Cerebellum (tissue), 4 donors: ENCODE measurements at places on chromosomes 16 and 17.
A peak's percentile ranks its signal among the peaks of the same experiment; 100 is the strongest.

GRCh38 chr16:3363793-3364192 is 8.1 kb downstream of the OR2C1 start:
- no peak for DNase-seq

GRCh38 chr17:40932608-40933007 is 4.8 kb downstream of the KRT23 start:
- no peak for DNase-seq

DNA sequence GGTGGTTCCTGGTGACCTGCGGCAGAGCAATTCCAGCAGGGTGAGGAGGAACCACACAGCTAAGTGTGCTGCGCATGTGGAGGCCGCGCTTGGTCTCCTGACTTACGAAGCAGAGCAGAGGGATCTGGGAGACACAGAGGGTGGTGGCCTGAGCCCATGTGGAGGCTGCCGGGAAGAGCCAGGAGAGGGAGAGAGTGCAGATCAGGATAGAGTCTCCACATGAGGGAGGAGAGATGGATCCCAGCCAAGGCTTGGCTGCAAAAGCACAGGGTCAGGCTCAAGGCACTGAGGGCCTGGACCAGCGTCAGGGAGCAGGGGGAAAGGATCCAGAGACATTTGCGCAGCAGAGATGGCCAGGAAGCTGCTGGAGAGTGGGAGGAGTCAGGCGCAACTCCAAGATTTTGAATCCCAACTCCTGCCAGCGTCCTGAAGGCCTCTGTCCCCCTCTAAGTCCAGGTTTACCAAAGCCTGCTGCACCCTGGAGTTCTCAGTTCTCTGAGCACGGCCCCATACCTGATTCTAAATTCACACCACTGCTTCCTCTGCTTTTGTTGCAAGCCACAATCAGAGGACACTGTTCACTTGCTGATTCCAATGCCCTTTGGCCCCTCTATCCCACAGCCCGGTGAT is 11.3 kb upstream of the MLLT6 start:
- peak; percentile 75 for DNase-seq

- no peak for DNase-seq
Measured at GRCh38 chr17:2266045-2266864, 37.3 kb downstream of the SMG6 start.

DNA sequence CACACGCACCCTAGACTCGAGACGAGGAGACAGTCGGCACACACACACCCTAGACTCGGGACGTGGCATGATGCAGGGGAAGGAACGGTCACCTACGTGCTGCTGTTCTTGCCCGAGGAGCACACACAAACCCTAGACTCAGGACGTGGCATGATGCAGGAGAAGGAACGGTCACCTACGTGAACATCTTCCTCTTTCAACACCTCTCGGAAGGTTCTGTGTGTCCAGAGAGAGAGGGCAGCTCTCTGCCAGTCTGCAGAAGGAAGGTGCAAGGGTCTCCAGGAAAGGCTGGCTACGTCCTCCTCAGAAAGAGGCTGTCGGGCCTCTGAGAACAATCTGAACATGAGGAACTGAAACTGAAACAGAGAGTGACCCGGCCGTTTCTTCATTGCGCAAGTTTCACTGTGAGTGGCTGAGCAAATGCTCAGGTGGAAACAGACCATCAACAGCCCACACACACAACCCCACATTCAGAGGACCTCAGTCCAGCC is 43.4 kb downstream of the ZNF276 start:
- no peak for DNase-seq

- DNase-seq: no peak
Measured at GRCh38 chr16:629833-630248, 944 bp upstream of the WFIKKN1 start.

- no peak for DNase-seq
Measured at GRCh38 chr17:76370261-76370993, 14.0 kb upstream of the SPHK1 start.

DNA sequence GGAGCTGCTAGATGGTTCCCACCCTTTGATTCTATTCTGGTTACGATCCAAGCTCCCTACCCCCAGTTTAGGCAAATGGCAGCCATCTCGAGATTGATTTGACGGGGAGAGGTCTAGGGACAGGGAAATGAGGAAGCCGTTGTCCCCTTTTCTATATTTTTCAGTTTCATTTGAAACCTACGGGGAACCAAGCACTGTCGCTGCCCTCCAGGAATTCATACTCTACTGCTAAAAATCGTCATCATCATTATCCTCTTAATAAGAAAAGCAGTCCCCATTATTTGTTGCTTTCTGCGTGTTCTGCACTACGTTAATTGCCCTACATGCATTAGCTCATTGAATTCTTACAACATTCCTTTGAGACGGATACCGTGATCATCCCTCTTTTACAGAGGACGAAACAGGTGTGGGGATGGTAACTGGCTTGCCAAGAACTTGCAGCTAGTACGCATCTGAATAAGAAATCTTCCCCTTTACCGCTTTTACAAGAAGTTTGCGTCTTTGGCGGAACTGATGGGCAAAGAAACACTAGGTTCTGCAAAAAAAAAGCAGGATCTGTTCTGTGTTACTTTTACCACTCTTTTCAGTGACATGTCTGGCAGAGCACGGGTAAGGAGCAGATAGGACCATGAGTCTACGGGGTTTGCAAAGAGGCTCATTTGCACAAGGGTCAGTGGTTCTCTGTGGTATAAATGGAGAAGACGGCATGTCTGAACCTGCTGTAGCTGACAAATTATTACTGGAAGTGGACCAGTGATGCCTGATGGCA is 1.1 kb downstream of the CCP110 start:
- peak; percentile 21 for DNase-seq

DNA sequence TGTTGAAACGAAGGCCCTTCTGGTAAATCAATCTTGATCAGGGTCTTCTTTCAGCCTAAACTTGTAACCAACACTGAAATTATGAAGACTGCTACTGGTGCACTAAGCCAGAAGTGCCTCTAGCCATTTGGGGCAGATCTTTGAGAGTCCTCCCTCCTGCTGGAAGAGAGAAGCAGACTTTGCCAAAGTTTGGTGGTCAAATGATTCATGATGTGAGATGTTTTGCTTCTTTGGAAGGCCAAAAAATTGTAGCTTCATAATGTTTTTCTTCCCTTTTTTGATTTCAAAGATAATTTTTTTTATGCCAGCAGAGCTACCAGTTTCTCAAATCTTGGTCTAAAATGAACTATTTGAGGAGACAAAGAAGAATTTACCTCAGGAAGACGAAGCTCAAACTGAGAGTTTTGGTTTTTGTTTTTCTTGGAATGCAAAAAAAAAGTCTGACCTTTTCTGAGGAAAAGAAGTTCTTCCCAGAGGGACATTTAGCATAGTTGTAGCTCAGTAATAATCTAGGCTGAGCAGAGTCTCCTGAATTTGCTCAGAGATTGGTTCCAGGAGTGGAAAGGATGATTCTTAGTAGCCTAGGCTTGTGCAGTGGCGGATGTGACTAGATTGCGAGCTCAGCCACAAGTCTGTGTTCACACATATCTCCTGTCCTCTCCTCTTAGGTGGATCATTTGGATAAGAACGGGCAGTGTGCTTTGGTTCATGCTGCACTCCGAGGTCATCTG is 50.9 kb downstream of the CYB561 start:
- no peak for DNase-seq

- no peak for DNase-seq
Measured at GRCh38 chr17:74744349-74744713, 4.1 kb upstream of the NHERF1 start.

DNA sequence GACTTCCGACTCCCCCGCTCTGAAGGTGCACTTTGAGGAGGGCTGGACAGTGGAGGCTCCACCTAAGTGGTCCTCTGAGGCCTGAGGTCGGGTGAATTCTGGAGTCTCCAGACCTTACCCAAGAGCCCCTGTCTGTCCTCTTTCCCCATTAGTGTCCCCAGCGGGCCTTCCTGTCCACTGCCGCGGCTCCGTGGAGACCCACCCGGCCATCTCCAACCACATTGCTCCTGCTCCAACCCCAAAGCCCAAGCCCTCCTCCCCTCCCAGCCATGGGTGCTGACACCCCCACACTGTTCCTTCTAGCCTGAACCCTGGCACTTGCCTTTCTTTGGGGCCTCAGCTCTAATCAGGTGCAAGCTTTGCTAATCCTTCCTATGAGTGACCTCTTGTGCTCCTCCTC is 283.1 kb upstream of the TNRC6C start:
- no peak for DNase-seq

GRCh38 chr16:14337303-14338191 is 266.4 kb downstream of the MRTFB start:
- no peak for DNase-seq

DNA sequence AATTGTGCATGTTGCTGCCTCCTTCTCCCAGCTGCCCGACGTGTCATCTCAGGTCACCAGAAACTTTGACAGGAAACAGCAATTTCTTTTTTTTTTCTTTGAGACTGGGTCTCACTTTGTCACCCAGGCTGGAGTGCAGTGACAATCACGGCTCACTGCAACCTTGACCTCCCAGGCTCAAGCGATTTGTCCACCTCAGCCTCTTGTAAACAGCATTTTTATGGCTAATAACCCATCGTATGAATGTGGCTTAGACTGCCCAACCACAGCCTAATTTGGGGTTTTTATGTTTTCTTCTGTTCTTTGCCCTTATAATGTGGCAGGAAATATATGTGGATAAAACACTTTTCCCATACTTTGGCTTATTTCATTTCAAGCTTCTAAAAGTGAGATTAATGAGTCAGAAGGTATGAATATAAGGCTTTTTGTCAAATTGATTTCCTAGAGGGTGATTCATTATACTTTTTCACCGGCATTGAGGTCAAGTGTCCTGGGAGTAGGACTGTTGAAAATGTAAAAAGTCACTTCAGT is 31.0 kb upstream of the SLC5A10 start:
- no peak for DNase-seq

DNA sequence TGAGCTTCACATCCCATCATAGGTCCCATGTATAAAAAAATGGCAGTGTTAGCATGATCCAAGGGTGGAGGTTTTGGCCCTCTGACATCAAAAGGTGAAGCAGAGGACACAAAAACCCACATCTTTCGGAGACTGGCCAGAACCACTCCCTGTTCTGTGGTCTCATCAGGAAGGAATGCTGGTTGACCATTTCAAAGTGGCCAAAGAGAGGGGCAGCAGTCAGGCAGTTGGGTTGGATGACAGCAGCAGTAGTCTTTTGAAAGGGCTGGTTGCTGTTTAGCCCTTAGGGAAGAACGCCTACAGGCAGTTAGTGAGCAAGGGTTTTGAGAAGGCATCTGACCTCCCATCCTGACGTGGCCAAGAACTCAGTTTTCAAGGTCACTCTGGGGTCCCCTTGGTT is 40.5 kb downstream of the LCMT1 start:
- DNase-seq: no peak

DNA sequence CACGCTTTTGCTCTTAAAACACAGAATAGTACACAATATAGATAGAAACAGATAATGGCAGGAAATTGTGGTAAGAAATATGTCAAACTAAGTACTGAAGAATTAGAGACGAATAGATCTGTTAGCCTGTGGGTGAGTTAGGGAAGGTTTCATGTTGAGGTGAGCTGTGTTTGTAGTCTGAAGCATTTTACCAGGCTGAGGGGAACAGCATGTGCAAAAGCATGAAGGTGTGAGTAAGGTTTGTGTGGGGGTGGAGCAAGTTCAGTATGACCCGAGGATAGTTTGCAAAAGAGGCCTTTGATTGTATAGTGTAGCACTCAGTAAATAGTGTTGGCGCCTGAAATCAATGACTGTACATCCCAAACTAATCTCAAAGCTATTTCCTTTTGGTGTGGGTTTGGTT is 13.8 kb downstream of the IGSF6 start:
- DNase-seq: no peak

DNA sequence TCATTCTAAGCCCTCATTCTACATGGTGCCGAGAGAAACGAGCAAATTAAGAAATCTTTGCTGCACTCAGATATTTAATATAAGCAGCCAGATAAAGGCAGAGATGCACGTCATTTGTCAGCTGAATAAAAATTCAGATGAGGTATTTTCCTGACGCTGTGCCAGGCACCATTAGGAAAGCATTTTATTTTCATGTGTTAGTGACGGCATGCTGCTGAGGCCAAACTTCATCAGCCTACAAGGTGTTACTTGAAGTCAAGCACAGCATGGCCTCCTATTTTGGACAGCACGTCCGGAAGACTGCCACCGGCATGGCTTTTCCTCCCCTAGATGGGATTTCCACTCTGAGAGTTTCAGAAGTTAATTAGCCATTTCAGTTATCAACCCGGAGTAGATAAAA is 70.3 kb downstream of the IRX3 start:
- no peak for DNase-seq

- DNase-seq: no peak
Measured at GRCh38 chr16:47568351-47568750, 107.2 kb downstream of the PHKB start.

DNA sequence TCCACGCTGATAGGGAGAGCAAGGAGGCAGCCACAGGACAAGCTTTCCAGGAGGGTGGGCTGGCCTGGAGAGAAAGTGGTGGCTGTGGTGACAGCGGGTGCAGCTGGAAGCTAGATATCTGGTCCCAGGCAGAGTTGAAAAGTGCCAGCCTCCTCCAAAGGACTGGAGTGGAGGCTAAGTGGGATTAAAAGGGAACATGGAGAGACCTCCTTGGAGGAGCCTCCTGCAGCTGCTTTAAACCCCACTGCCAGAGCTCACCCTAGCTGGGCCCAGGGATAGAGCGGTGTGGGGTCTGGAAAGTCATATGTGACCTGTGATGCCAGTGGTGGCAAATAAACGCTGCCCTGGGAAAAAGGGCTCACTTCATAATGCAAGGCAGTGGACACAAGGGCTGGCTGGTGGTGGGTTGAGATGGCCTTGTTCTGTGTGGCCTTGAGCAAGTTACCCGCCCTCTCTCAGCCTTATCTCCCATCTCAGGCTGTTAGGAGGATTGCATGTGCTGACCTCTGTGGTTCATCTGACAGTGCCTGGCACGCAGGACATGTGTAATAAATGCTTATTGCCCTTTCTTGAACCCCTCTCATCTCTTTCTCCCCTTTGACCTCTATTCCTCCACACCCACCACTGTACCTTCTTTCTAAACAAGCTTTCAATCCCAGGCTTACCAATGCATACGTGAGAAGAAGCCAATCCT is 61.0 kb upstream of the LGALS9 start:
- no peak for DNase-seq

DNA sequence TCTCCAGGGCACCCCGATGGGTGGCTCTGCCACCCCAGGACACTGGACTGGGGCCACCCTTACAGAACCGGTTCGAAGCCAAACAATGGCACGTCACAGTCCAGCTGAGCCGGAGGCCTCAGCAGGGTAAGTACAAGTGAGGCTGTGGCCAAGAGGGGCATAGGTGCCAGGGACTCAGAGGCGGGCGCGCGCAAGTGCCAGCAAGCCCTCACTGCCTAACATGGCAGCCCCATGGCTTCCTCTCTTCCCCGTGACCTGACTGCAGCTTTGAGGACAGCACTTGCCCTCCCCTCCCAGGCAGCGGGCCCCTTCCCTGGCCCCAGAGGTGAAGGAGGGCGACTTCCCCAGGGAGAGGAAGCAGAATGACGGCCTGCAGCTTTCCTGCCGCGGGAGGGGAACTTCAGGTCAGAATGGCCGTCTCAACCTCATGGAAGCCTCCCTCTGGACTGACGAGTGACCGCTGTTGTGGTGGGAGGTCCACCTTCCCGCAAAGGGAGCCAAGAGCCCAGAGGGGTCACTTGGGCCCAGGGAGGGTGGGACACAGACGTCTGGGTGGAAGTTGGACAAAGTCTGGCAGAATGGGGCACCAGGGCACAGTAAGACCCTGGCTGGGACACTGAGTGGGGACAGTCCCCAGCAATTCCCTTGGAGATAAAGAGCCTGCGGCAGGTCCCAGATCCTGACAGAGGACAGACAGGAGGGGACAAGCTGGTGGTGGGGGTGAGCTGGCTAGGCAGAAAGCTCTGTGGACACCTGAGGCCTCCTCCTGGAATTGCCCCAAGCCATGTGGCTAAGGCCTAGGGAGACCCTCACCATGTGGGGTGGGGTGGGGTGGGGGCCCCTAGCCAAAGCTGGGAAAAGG is 52.1 kb upstream of the TOB1 start:
- no peak for DNase-seq
